ENCODE measurements at places on chromosomes 6 and 20. TPM values are rescaled to one million over a fixed set of nuclear protein-coding genes. Genes with fewer than 3 reads are reported as not detected.

Gene CD24
- total RNA-seq = 2,167 TPM

Gene TCF21
- 13.0 TPM for total RNA-seq

Gene SLC52A3
- total RNA-seq = 10.8 TPM

Gene RAB44
- 0.32 TPM for total RNA-seq

DNA sequence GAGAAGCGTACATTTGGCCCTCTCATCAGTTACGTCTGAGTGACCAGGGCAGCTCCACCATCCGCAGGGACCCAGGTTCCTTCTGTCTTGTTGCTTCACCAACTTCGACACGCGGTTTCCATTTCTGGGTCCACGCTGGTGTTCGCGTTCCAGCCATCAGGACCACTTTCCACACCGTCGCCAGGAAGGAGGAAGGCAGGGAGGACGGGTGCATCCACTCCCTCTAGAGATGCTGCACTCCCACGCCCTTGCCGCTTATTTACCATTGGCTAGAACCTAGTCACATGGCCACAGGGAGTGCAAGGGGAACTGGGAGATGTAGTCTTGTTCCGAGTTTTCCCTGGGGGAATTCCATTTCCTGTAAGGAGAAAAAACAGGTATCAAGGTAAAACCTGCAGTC lies 33.2 kb upstream of the SNX9 start:
- peaks cover 3% of the 10 kb centered on the region for H3K4me1 ChIP-seq
- H3K27ac ChIP-seq = no peak overlapping the region
- H3K36me3 ChIP-seq = no peaks in the 10 kb centered on the region
- no peak overlapping the region for H3K4me3 ChIP-seq
- H3K27me3 ChIP-seq = no peaks in the 10 kb centered on the region

GRCh38 chr6:14766391-14766994 lies 479.4 kb upstream of the JARID2 start:
- no peak overlapping the region for H3K4me3 ChIP-seq
- no peaks in the 10 kb centered on the region for H3K27me3 ChIP-seq
- no peak overlapping the region for H3K27ac ChIP-seq
- no peak for DNase-seq
- peaks cover 6% of the 10 kb centered on the region for H3K4me1 ChIP-seq

- no peak for DNase-seq
- H3K27ac ChIP-seq = no peak overlapping the region
- H3K4me3 ChIP-seq = no peak overlapping the region
Observed at GRCh38 chr6:163900570-163900969, 486.1 kb downstream of the QKI start.

- H3K27ac ChIP-seq = no peak overlapping the region
- H3K4me1 ChIP-seq = no peaks in the 10 kb centered on the region
- no peaks in the 10 kb centered on the region for H3K27me3 ChIP-seq
- no peak for DNase-seq
- H3K4me3 ChIP-seq = no peak overlapping the region
Observed at GRCh38 chr6:140174524-140174923, 800.1 kb upstream of the CITED2 start.

GRCh38 chr20:60064554-60065196 lies 106.5 kb downstream of the CDH26 start:
- no peaks in the 10 kb centered on the region for H3K27me3 ChIP-seq
- no peaks in the 10 kb centered on the region for H3K4me1 ChIP-seq
- no peak for DNase-seq
- H3K4me3 ChIP-seq = no peak overlapping the region

DNA sequence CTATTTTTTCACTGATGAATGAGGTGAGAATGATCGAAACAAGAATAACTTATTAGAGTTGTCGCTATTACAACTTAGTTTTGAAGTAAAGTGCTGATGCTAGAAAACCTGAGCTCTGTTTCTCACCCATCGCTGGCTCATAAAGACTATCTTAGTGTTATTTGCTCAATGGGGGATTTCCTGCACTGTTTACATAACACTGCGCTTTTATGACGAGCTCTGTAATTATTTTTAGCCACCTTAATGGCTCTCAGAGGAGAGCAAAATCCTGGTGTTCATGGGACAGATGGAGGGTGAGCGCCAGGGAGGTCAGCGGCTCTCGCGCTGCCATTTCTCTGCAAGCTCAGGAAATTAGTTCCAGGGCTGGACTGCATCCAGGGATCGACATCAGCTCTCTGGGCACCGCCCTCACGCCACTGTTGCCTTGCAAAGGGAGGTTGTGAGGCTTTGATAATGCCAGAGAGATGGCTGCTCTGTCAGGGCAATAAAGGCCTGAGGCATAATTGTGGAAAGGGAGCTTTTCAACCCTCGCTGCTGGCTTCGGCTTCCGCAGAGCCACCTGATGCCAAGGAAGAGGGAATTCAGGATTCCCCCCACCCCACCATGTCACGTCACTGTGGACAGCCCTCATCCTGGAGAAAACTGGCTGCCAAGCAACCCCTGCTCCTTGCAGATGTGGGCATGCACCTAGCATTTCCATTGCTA lies 72.0 kb downstream of the DACT2 start:
- H3K27me3 ChIP-seq = no peaks in the 10 kb centered on the region
- H3K4me3 ChIP-seq = no peak overlapping the region
- no peak overlapping the region for H3K27ac ChIP-seq
- peaks cover 12% of the 10 kb centered on the region for H3K4me1 ChIP-seq
- DNase-seq = peak; percentile 72

DNA sequence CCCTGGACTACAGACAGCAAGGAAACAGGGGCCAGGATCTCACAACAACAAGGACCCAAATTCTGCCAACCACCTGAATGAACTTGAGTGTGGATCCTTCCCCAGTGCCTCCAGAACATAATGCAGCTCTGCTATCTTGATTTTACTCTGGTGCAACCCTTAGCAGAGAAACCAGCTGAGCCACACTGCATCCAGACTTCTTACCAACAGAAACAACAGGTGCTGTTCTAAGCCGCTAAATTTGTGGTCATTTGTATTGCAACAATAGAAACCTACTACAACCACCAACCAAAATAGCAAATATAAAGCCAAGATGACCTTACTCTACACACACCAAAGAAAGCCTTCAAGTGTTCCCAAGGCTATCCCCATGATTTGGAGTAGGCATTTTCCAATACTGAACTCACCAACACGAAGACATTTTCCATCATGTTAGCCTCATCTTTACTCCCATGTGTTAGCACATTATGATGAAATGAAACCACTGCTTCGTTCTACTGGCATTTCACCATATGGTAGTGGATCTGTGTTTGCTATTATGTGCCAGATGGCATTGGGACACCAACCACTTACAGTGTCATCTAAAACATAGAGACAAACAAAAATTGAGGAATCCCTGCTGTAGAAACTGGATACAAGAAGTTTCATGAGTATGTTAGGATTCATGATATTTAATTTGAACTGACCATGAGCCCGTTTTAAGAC lies 249.8 kb upstream of the ID4 start:
- H3K27me3 ChIP-seq = no peaks in the 10 kb centered on the region
- H3K4me3 ChIP-seq = no peak overlapping the region
- DNase-seq = no peak
- H3K4me1 ChIP-seq = no peaks in the 10 kb centered on the region
- H3K27ac ChIP-seq = no peak overlapping the region

DNA sequence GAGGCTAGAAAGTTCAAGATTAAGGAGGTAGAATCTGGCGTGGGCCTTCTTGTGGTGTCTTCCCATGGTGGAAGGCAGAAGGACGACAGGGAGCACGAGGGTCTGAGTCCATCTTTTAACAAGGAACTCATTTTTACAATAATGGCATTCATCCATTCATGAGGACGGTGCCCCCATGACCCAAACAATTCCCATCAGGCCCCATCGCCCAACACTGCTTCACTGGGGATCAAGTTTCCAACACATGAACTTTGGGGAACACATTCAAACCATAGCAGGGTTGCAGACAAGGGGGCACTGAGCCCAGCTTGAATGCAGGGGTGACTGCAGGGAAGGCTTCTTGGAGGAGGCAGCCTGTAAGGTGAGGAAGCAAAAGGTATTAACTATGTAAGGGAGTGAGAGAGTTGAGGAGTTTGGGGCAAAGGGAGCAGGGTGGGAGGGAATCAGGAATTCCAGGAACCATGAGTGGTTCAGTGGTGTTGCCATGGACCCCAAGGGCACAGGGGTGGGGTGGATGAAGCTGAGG lies 5.5 kb downstream of the RAB44 start:
- no peak overlapping the region for H3K4me3 ChIP-seq
- H3K27ac ChIP-seq = no peak overlapping the region
- H3K36me3 ChIP-seq = no peaks in the 10 kb centered on the region
- no peak for DNase-seq
- no peaks in the 10 kb centered on the region for H3K27me3 ChIP-seq
- H3K4me1 ChIP-seq = no peaks in the 10 kb centered on the region

DNA sequence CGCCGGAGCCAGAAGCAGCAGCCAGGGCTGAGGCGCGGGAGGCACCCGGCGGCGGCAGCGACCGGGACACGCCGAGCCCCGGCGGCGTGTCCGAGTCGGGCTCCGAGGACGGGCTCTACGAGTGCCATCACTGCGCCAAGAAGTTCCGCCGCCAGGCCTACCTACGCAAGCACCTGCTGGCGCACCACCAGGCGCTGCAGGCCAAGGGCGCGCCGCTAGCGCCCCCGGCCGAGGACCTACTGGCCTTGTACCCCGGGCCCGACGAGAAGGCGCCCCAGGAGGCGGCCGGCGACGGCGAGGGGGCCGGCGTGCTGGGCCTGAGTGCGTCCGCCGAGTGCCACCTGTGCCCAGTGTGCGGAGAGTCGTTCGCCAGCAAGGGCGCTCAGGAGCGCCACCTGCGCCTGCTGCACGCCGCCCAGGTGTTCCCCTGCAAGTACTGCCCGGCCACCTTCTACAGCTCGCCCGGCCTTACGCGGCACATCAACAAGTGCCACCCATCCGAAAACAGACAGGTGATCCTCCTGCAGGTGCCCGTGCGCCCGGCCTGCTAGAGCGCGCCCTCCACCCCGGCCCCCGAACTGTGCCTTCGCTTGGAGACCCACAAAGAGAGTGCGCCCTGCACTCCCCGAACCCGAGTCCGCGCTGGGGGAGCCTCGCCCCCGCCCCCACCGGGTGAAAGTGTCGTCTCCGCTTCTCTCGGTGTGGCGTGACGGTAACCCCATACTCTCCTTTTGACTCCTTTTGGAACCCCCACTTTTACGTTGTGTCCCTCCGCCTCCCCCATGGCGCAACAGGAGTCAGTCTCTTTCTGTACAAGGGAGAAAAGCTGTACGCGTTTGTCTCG lies 1.6 kb downstream of the INSM1 start:
- H3K27ac ChIP-seq = no peak overlapping the region
- H3K27me3 ChIP-seq = peaks cover 98% of the 10 kb centered on the region
- H3K4me3 ChIP-seq = peak overlapping the region; percentile 5
- peaks cover 24% of the 10 kb centered on the region for H3K4me1 ChIP-seq
- peak; percentile 36 for DNase-seq

DNA sequence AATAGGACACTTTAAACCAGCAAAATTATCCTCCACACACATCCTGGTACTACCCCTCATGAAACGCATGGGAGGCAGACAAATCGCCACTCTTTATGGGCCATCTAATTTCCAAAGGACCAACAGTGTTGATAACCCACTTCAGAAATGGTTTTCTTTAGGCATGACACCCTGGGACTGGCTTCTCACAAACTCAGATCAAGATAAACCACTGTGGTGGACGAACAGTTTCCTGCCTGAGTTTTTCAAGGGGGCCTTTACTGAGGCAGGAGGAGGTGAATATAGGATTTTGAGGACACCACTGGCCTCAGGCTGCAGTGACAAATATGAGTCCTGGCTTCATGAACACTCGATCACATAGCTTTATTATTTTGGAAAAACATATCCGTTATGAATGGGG lies 26.0 kb downstream of the TRAM2 start:
- peaks cover 76% of the 10 kb centered on the region for H3K4me1 ChIP-seq
- DNase-seq = no peak
- H3K36me3 ChIP-seq = no peaks in the 10 kb centered on the region

- no peak for DNase-seq
- H3K27me3 ChIP-seq = no peaks in the 10 kb centered on the region
- no peak overlapping the region for H3K27ac ChIP-seq
- no peaks in the 10 kb centered on the region for H3K4me1 ChIP-seq
Observed at GRCh38 chr6:157929076-157929475, 52.6 kb upstream of the SYNJ2 start.

DNA sequence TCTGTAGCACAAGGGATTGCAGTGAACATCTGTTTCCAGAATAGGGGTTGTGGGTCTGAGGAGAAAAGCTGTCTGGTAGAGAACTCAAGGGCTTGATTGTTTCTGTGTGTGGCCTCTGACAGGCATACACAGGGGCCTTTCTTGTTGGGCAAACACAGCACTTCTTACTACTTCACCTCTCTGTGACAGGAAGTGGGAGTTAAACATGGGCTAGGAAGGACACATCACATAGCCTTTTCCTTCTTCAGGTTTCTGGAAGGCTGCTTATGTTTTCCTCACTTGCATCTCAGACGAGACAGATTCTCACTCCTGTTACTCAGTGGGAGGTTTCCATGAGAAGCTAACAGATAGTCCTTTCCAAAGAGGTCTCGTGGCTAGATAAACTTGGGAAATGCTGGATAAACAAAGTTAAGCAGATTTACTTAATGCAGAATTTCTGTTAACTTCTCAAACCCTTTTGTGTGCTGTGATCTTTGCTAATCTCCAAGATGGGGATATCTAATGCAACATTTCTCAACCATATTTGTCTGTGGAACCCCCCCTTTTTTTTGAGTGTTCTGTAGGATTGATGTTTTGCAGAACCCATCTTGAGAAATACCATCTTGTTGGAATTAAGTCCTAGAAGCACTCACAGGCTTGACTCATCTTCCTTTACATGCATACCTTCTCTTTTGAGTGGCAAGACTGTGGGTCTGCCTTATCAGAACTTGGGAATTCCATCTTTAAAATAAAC lies 41.9 kb upstream of the RNF8 start:
- no peak for DNase-seq
- H3K27me3 ChIP-seq = no peaks in the 10 kb centered on the region
- no peak overlapping the region for H3K4me3 ChIP-seq
- no peaks in the 10 kb centered on the region for H3K36me3 ChIP-seq
- no peak overlapping the region for H3K27ac ChIP-seq
- peaks cover 8% of the 10 kb centered on the region for H3K4me1 ChIP-seq

- DNase-seq = peak; percentile 98
- H3K4me1 ChIP-seq = no peaks in the 10 kb centered on the region
- H3K4me3 ChIP-seq = peak overlapping the region; percentile 99
Observed at GRCh38 chr6:31619805-31620585, 520 bp upstream of the PRRC2A start.

DNA sequence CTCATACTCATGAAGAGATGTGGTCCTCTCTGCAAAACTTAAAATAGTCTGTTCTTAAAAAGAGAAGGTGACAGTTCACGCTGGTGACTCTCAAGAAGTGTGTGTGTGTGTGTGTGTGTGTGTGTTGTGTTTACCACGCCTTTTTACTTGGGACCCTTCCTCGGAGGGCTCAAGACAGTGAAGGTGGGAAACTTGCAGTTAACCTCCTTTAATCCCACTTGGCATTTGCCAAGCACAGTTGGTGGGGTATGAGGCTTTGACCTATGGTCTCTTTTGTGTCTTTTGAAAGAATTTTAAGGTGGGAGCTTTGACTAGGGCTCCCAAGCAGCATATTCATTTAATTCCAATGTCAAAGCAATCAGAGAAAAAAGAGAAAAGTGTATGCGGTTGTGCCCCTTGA lies 395.8 kb downstream of the TFAP2B start:
- DNase-seq = no peak
- H3K27me3 ChIP-seq = peaks cover 4% of the 10 kb centered on the region
- no peak overlapping the region for H3K4me3 ChIP-seq
- no peak overlapping the region for H3K27ac ChIP-seq
- H3K36me3 ChIP-seq = no peaks in the 10 kb centered on the region
- no peaks in the 10 kb centered on the region for H3K4me1 ChIP-seq

GRCh38 chr6:136846046-136846445 lies 23.7 kb downstream of the PEX7 start:
- H3K4me3 ChIP-seq = no peak overlapping the region
- DNase-seq = peak; percentile 36
- H3K4me1 ChIP-seq = no peaks in the 10 kb centered on the region
- H3K27me3 ChIP-seq = no peaks in the 10 kb centered on the region
- no peaks in the 10 kb centered on the region for H3K36me3 ChIP-seq

Measured in transverse colon (tissue), 4 donors.